GM23338 (cell line): ENCODE measurements at places on chromosomes 4 and X. TPM values are rescaled to one million over a fixed set of nuclear protein-coding genes. Genes with fewer than 3 reads are reported as not detected.

DNA sequence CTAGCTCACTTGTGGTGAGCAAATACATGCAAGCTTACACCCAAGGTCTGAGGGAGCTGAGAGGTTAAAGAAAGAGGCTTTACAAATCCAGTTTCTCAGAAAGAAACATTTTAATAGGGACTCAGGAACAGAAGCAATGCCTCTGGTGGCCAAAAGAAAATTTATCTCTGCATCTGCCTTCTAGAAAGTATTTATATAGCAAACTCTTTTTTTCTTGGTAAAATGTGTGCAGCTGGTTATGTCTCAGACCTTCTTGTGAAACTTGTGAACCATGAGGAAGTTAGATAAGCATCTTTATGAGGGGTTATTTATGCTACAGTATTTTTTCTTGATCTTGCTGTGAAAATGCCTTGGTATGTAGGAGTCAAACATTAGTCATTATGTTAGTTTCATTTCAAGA, 48.5 kb upstream of the CYSLTR1 start:
- peak; percentile 1 for DNase-seq

- no peak for DNase-seq
These were observed 2.3 kb downstream of the HCFC1 start for GRCh38 chrX:153969125-153969903.

The AFM gene
- not detected in 2 replicates for total RNA-seq

The RBM3 gene
- total RNA-seq = 103 and 114 TPM in 2 replicates

DNA sequence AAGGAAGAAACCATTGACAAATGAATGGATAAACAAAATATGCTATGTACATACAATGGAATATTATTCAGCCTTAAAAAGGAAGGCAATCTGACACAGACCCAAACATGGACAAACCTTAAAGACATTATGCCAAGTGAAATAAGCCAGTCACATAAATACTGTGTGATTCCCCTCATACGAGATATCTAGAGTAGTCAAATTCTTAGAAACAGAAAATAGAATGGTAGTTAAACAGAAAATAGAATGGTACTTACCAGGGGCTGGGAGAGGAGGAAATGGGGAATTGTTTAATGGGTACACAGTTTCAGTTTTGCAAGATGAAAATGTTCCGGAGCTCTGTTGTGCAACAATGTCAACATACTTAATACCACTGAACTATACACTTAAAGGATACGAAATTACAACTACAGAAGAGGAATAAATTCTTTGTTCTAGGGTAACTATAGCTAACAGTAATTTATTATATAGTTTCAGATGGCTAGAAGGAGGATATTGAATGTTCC, 47.8 kb upstream of the DUSP21 start:
- no peak for DNase-seq

- DNase-seq = no peak
These were observed 18.9 kb downstream of the TMEM175 start for GRCh38 chr4:951186-951585.
